Cerebellar nuclear complex (tissue), 1 donor: ENCODE measurements at places on chromosomes 5 and 9.

GRCh38 chr5:1130218-1130946 lies 18.5 kb upstream of the SLC12A7 start:
- DNase-seq: no peak

DNA sequence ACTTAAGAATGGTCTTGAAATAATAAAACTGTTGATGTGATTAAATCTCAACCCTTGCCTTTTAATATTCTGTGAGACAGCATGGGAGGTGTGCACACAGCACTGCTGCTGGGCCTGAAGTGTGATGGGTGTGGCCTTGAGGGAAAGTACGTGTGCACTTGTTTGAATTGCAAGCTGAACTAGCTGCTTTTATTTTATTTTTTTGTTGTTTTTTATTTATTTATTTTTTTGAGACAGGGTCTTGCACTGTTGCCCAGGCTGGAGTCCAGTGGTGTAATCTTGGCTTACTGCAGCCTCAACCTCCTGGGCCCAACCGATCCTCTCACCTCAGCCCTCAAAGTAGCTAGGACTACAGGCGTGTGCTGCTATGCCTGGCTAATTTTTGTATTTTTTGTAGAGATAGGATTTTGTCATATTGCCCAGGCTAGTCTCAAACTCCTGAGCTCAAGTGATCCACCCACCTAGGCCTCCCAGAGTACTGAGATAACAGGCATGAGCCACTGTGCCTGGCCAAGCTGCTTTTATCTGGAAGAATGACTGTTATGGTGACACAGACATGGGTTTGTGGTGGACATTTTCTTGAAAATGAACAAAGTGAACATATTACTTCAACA lies 58.9 kb downstream of the GPR107 start:
- DNase-seq: no peak

DNA sequence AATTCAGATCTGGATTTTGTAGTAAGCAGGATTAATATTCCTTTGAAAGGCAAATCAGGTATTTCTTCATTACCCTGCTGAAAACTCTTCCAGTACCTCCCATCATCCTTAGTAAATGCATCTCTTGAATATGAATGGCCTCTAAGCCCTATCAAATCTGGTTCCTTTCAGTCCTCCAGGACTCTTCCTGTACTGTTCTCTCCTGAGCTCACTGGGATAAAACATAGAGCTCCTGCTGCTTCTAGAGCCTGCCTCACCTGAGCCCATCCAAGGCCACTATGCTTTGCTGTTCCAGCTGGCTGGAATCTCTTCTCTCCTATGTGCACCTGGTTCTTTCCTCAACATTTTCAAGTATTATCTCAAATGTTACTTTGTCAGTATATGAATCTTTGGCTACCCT lies 803.3 kb upstream of the CTNND2 start:
- DNase-seq: no peak

DNA sequence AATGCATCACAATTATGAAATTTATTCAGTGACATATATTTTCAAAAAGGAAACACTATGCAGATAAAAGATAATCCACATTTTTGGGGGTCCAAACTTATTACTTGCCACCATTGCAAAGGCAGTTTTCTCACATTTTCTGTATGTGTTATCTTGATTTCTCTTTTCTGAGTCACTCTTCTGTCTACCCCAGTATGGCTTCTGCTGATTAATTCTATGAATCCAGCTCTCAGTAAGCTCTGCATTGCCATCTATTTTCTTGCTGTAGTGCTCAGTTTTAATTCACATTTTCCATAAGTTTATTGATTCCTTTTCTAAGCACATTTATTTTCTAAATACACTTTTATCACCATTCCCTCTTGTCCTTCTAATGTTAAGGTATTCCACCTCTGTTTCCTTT lies 1.7 kb downstream of the IFNA10 start:
- no peak for DNase-seq

DNA sequence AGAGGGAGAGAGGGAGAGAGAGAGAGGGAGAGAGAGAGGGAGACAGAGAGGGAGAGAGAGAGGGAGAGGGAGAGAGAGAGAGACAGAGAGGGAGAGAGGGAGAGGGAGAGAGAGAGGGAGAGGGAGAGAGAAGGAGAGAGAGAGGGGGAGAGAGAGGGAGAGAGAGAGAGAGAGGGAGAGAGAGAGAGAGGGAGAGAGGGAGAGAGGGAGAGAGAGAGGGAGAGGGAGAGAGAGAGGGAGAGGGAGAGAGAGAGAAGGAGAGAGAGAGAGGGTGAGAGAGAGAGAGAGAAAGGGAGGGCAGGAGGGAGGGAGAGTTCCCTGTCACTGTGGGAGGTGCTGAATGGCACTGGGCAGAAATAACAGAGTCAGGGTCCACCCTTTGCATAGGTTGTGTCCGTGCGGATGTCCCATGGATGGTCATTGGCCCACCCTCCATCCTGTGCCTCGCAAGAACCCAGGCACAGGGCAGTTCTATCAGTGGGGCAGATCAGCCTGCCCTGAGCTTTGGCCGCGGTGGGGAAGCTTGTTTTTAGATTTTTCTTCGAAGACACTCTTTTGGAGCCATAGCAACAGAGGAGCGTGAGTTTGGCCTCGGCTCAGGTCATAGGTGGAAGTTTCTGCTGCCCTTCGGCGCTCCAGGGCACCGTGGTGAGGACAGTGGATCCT lies 30.1 kb downstream of the ADAMTSL2 start:
- DNase-seq: no peak

DNA sequence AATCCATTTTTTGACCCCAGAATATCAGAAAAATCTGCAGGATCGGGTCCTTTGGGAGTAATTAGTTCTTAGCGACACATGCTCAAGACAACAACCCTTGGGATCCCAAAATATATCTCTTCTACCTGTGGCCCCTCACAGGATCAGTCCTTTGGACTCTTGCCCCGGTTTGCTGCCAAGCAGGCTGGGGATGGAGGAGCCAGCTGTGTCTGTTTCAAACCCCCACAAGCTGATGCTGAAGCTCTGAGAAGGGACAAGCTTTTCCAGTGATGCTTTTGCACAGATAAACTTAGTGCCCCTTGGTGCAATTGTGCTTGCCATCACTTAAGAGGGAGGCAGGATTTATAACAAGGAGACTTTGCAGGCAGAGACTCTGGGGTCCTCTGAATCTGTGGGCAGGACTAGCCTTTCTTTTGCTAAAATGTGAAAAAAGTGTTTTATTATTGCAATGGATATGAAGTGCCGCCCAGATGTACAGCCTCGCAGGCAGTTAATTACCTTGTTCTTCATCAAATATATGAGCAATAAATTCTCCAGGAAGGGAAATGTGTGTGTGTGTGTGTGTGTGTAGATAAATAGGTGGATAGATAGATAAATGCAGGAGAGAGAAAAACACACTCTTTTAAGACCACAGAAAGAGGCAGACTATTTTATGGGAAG lies 9.6 kb upstream of the LHX2 start:
- no peak for DNase-seq

DNA sequence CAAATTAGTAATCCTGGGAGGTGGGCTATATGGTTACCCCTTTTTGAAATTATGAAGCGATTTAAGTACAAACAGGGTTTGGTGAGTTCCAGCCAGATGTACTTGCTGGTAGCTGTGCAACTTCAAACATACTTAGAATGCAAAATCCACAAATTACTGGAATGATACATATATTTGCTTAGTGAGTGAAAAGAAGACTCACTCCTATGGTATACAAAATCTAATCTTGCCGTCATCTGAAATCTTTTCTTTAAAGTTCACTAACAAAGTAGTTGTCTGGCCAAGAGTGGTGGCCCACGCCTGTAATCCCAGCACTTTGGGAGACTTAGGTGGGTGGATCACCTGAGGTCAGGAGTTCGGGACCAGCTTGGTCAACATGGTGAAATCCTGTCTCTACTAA lies 64.9 kb upstream of the TJP2 start:
- DNase-seq: no peak

- DNase-seq: no peak
Observed at GRCh38 chr5:98157368-98157767, 616.1 kb upstream of the RGMB start.

DNA sequence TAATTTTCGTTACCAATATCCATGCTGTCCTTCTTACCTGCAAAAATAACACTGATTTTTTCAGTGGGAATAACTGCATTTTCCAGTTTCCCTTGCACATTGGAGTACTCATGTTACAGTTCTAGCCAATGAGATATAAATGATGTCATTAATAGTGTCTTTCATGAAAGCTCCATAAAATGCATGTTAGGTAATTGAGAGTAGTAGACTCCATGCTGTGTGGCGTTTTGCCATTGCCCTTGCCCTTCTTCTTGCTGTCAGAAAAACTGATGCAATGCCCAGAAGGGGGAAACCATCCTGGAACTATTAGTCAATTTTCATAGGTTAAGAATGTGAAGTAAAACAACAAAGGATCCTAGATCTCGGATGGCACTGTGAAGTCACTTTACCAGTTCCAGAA lies 1765.3 kb downstream of the EFNA5 start:
- DNase-seq: no peak

- no peak for DNase-seq
Observed at GRCh38 chr9:91824601-91825305, 125.3 kb downstream of the ROR2 start.

DNA sequence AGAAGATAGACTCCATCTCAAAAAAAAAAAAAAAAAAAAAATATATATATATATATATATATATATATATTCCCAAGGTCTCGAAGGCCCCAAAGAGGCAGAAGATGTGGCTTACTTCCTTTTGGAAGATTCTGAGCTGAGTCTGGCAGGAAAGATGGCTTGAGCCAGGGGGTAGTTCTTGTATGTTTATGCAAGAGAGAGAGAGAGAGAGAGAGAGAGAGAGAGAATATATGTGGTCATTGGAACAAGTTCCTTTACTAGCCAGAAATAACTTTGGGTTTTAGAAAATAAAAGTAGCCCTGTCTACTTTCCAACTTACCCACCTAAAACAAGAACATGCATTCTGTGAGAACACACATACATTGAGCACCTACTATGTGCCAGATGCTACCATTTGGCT lies 17.6 kb downstream of the NCS1 start:
- no peak for DNase-seq

DNA sequence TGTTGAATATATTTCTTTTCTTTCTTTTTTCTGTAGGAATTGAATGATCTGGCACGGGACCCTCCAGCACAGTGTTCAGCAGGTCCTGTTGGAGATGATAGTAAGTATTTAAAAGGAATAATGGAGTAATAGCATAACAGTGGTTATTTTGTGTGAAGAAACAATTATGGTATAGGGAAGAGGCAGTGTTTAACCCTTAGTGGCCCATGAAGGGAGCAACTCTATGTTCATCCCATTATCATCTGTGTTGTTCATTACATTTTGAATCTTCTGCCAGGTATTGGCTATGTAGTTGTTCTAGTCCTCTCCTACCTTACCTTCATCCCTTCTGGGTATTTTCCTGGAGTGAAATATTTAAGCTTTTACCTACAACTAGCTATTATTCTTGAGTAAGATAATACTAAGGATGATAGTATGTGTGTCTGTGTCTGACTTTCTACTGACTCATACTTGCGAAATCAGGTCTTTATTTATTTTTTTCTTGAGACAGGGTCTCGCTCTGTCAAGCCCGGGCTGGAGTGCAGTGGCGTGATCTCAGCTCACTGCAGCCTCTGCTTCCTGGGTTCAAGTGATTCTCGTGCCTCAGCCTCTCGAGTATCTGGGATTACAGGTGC lies 39.3 kb downstream of the UBE2D2 start:
- DNase-seq: no peak

- no peak for DNase-seq
Observed at GRCh38 chr5:14237317-14238086, 94.4 kb downstream of the TRIO start.

GRCh38 chr5:73901043-73901442 lies 275.0 kb downstream of the ARHGEF28 start:
- DNase-seq: no peak

- no peak for DNase-seq
Observed at GRCh38 chr9:120569556-120569955, 10.4 kb downstream of the CDK5RAP2 start.

DNA sequence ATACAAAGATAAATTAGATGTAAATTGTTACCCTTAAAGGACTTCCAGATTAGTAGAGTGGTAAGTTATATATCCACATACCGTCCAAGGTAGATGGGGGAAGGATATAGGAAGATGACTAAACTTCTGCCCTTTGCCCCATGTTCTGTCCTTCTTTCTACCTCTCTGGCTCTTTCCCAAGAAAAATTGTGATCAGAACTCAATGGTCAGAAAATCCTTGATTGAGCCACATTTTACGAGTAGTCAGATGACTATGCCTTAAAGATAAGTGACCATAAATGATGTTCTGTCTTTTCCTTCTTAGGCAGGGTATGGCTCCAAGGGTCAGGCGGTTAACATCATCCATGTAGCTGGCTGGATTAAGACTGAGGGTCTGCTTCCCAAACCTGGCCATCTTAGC lies 4.4 kb downstream of the FRRS1L start:
- DNase-seq: no peak

DNA sequence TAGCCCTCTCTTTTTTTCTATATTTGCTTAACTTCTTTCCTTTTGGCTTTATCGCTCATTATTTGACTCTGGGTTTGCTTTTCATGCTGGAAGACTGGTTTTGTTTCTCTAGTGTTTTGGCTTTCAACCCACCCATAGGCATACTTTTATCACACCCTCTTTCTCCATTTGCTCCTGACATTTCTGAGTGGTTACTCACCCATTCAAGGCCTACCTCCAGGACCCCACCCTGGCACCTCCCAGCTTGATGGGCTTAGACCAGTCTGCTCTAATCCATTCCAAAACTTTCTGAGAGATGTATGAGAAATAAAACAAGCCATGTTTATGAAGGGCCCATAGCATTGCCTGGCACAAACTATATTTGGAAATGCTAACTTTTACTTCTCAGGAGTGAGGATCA lies 18.1 kb downstream of the C6 start:
- no peak for DNase-seq

GRCh38 chr5:136276946-136277345 lies 84.0 kb upstream of the SMIM32 start:
- peak; percentile 25 for DNase-seq

- no peak for DNase-seq
Observed at GRCh38 chr9:19108038-19108437, 5.3 kb upstream of the HAUS6 start.

DNA sequence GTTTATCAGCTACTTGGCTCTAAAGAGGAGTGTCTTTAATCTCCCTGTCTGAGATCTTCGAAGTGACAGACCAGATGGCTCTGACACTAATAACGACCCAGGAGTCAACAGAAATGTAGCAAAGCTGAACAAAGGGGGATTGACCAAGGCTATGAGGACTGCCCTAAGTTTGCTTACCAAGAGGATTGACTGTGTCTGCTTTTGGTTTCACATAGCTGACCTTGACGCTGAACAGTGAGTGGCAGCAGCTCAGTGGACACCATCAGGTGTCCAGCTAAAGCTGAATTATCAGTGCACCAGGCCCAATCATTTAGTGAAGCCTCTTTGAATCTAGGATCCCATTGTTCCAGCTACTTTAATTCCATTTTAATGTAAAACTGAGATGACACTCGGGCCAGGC lies 262.6 kb downstream of the COX7C start:
- no peak for DNase-seq
